ENCODE measurements at places on chromosomes 6 and 20.

DNA sequence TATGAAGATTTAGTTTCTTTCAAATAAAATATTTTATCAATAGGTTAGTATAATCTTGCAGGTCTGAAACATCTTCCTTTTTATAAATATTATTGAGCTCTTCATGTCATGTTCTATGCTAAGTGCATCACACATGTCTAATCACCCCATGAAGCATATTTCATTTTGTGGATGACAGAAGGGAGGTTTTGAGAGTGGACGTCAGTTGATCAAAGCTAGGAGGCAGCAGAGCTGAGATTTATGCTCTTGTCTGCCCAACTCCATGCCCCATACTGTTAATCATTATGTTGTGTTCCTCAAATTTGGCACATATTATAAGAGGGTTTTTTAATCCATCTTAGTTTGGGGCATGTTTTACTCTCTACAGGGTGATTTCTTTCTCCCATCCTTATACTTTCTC is 22.7 kb downstream of the DSE start:
- DNase-seq = no peak

GRCh38 chr6:106825156-106825555 is 149.4 kb downstream of the CD24 start:
- DNase-seq = no peak

GRCh38 chr6:159043251-159043650 is 1.5 kb downstream of the TAGAP start:
- DNase-seq = peak; percentile 60

- DNase-seq = no peak
Measured at GRCh38 chr6:117685359-117685758, 10.1 kb downstream of the NUS1 start.

GRCh38 chr6:127518191-127518709 is 885 bp downstream of the MTCL3 start:
- peak; percentile 13 for DNase-seq

- no peak for DNase-seq
Measured at GRCh38 chr6:155442562-155442961, 13.1 kb downstream of the NOX3 start.

GRCh38 chr6:50185006-50185405 is 135.3 kb upstream of the DEFB112 start:
- DNase-seq = no peak

GRCh38 chr6:93663111-93663510 is 243.8 kb upstream of the EPHA7 start:
- no peak for DNase-seq

DNA sequence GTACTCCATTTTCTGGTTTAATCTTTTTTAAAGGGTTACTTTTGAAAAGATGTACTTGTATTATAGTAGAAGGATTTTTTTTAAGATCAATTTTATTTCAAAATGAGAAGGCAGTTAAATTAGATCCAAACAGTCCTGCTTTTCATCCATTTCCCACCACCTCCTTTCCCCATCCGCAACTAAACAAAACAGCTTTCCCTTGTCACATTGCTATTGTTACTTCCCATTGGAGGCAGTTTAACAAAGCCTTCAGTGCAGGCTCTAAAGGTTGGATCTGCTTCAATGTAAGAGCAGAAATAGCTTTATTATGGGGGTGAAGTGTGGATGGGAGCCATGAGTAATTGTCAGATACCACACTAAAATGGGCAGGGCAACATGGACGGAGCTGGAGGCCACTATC is 65.7 kb downstream of the LRRC1 start:
- DNase-seq = no peak

DNA sequence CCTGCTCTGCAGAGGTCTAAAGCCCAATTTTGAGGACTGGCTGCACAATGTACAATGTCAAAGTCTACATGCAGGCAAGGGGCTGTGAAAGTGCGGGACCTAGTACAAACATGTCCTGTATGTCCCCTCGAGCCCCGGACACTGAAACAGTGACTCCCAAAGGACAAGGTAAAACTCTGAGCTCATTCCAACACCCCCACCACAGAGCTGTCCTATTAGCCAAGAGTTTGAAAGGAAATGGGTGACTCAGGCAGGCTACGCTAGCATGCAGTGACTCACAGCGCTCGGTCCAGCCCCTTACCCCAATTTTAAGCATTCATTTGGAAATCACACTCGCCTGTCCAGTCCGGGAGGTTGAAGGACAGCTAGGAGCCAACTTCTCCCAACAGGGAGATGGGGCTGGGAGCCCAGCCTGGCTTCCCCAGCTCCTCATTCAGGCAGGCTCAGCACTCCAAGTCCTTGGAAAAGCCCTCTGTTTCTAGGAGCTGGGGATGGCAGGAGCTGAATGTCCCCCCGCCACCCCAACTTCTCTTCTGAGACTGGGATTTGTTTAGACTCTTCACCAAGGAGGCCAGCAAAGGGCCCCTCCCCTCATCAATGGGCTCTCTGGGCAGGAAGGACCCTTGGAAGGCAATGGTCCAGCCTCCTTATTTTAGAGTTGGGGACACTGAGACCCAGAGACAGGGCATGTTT is 3.9 kb downstream of the SDC4 start:
- peak; percentile 32 for DNase-seq

- no peak for DNase-seq
Measured at GRCh38 chr6:1271071-1271763, 40.7 kb upstream of the FOXQ1 start.

DNA sequence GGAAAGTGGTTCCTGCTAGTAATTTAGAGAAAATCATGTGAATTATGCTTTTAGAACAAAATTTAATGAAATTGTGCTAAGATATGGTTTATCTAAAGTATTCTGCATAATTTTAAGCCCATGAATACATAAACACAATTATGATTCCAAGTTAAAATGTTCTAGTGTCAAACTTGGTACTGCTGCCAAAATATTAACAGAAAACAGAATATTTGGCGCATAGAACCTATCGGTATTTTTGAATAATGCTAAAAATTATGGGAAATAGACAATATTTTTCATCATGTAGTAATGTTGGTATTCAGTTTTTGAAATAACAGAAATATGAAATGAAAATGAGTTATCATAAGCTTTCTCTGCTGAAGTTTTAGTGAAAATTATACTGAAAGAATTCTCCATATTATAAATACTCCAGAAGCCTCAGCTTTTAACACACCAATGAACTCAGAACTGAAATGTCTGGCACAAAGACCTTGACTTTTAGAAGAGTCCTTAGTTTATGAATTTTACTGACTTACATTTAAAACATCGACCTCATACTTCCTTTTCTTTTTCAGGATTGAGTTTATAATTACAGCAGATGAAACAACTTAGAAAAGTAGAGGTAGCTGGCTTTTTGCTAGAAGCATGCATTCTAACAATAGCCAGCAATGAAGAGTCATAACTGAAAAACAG is 1192.3 kb upstream of the GJE1 start:
- no peak for DNase-seq

- no peak for DNase-seq
Measured at GRCh38 chr6:118186672-118187567, 279.9 kb downstream of the SLC35F1 start.

DNA sequence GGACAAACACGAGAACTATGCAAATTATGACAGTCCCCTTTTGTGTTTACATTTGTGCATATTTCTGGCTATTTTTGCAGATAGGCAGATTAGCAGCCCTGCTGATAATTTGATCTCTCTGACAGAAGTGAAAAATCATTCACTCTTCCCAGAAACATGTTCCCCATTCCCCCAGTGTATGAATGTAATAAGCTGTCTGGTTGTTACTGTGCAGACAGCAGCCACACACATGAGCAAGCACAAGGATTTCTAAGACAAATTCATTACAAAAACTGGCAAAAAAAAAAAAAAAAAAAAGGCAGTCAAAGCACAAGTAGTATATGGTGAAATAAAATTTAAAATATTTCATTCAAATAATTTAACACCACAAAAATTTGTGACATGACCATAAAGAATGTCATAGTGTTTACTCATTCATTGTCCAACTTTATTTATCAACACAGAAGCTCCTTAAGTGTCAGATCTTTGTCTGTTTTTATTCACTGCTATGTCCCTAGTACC is 95.5 kb upstream of the VGLL2 start:
- DNase-seq = no peak

GRCh38 chr6:143811501-143812157 is 31.5 kb upstream of the LTV1 start:
- DNase-seq = no peak

DNA sequence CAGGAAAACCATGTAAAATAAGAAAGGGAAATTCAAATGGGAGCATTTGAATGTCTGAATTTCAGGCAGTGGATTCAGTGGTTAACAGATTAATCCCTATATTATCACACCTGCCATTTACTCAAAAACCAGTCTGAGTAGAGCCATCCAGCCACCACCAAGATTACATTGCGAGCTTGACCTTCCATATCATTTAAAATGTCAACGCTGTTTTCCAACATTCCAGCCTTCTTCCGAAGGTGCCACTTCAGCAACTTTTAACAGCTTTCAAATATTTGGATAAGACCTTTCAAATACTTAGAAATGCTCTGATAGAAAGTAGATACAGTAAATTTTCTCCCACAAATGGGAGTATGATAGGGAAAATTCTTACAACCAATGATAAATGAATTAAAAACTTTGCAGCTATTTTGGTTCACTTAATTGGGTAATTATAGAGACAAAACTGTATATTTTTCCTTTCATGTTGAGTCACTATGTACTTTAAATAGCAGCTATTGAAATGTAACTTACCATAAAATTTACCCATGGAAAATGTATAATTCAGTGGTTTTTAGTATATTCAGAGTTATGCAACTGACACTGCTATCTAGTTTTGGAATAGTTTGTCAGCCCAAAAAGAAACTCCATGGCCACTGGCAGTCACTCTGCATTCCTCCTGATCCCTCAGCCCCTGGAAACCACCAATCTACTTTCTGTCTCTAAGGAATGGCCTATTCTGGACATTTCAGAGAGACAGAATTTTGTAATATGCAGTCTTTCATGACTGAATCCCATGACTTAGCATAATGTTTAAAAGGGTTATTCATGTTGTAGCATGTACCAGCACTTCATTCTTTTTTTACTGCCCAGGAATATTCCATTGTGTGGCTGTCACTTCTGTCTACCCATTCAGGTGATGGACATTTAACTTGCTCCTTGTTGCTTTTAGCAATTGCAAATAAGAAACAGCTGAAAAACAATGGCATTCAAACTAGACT is 21.5 kb downstream of the EZR start:
- no peak for DNase-seq

DNA sequence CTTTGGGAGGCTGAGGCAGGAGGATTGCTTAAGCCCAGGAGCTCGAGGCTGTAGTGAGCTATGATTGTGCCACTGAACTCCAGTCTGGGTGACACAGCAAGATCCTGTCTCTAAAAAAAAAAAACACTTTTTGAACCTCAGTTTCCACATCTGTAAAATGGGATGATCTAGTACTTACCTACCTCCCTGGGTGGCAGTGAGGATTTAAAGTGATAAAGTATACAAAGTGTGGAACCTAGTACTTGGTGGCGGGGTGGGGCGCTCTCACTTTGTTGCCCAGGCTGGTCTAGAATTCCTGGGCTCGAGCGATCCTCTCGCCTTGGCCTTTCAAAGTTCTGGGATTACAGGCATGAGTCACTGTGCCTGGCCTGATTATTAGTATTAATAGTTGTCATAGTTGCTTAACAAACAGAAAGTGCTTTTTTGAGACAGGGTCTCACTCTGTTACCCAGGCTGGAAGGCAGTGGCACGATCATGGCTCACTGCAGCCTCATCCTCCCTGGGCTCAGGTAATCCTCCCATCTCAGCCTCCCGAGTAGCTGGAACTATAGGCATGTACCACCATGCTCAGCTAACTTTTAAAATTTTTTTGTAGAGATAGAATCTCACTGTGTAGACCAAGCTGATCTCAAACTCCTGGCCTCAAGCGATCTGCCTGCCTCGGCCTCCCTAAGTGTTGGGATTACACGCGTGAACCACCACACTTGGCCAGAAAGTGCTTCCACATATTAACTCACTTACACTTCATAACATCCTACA is 7.0 kb upstream of the PLTP start:
- no peak for DNase-seq

GRCh38 chr6:35552285-35552917 is 39.7 kb upstream of the TULP1 start:
- peak; percentile 61 for DNase-seq

- no peak for DNase-seq
Measured at GRCh38 chr6:143964674-143965081, 43.4 kb downstream of the PLAGL1 start.

GRCh38 chr6:138588805-138589434 is 89.6 kb upstream of the NHSL1 start:
- DNase-seq = peak; percentile 76

DNA sequence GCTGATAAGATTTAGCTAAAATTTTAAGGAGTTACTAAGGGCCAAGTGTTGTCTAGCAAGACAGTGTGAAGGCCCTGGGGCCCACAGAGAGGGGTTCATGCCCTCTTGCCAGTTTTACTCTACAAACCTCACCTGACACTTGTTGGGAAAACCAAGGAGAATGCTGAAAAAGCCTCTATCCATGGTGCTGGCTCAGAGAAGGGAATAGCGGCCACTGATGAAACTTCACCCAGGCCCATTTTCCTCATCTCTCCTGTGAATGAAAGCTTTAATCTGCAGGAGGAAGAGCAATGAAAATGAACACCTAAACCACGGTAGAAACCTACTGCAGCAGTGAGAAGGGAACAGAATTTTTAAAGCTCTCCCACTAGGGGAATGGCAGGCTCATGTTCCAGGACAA is 317.3 kb upstream of the CNR1 start:
- no peak for DNase-seq

DNA sequence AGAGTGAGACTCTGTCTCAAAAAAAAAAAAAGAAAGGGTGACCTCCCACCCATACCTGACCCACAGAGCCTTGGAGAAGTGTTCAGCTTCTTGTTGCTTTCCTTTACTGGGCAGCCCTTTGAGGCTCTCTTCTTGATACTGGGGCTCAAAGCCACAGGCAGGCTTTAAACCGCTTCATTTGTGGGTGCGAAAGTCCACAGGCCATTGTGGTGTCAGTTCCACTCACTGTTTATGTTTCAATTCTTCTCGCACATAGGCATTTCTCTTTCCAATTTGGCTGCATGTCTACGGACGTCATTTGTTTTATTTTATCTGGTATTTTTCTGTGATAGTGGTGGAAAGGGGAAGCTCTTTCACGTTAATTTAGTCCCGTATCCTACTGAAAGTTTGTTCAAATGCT is 34.6 kb downstream of the PPARD start:
- DNase-seq = no peak

GRCh38 chr6:160419488-160419887 is 71.3 kb downstream of the SLC22A3 start:
- DNase-seq = no peak

DNA sequence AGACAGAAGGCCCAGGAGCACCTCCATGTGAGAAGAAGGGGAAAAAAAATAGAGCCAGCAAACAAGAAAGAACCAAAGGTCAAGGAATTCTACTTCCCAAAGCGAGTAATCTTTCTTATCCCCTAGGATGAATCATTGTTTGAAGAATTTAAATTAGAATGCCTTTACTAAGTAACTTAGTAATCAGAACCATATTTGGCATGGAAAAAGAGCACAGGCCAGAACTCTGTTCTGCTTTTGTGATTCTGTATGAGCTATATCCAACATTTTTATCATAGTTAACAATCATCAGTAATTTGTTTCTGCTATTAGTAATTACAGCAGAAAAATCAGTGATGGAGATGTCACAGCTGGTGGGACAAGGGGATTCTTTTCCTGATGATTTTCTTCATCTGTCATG is 228.8 kb upstream of the FAM83B start:
- DNase-seq = no peak

Data from activated CD4-positive, alpha-beta T cell treated with anti-CD3 and anti-CD28 coated beads, Interleukin-2, Interleukin-4, amounts not matched to agents 100 ng/mL and 50 ng/mL, durations not matched to agents 16 hours and 8 hours (primary cell).